CD4-positive, alpha-beta T cell treated with Interleukin-6 for 4 hours (primary cell): ENCODE measurements at places on chromosomes 5 and 9.

DNA sequence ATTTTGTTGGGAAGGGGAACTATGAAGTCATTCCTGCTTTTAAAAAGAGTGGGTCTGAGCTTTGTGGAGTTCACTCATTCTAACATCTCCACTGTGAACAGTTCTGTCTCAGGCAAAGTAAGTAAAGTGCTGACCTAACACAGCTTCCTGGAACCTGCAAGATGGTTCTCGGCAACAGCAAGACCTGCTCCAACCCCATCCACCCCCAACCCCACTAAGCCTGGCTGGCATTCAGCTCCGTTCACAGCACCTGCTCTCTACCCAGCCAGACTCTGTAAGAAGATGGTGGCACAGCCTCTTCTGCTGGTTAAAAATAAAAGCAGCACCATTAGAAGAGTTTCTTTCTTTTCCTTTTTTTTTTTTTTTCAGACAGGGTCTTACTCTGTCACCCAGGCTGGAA, 42.0 kb downstream of the EPB41L4B start:
- no peak for DNase-seq

DNA sequence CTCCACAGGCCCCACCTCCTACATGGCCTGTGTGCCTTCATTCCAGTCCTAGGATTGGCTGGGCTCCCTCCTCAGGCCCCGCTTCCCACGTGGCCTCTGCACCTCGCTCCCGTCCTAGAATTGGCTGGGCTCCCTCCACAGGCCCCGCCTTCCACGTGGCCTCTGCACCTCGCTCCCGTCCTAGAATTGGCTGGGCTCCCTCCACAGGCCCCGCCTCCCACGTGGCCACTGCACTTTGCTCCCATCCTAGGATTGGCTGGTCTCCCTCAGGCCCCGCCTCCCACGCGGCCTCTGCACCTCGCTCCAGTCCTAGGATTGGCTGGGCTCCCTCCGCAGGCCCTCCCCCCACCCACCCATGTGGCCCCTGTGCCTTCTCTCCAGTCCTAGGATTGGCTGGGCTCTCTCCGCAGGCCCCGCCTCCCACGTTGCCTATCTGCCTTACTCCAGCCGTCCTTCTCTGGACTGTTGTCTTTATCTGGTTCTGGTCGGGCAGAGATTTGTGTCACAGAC, 45.3 kb upstream of the CACNA1B start:
- DNase-seq = no peak

DNA sequence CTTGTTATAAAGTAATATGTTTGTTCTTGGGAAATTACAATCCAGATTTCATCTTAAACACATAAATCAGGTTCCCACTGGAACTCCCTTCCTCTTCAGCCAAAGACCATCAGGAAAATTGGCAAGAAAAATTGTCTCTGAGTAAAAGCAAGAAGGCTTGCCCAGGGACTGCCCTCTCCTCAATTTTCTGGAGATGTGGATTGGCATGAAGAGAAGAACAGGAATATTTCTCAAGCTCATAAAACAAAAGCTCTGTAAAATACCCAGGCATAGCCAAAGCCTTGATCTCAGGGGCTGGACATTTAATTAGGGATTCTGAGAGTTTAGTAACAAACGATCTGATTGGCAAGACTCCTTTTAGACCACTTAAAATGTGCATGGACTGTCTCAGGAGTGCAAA, 223.4 kb downstream of the ZNF608 start:
- no peak for DNase-seq

- DNase-seq = no peak
Observed at GRCh38 chr5:123721675-123722276, 209.8 kb downstream of the CSNK1G3 start.

DNA sequence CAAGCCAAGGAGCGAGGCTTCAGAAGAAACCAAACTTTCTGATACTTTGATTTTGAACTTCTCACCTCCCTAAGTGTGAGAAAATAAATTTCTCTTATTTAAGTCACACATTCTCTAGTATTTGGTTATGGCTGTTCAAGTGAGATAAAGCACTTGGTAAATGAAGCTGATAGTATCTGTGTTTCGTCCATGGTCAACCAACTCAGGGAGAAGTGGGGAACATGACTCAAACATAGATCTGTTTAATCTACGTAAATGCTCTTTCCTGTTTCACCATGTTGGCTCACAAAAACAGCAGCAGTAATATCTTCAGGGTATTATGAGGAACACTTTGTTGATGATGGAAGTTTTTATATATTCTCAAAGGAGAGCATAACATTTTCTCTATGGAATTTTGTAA, 2167.2 kb upstream of the C9orf72 start:
- DNase-seq = no peak

GRCh38 chr5:62719061-62719720, 140.6 kb downstream of the LRRC70 start:
- DNase-seq = no peak

GRCh38 chr5:7871653-7872052, 2.7 kb downstream of the MTRR start:
- no peak for DNase-seq

- DNase-seq = no peak
Observed at GRCh38 chr5:179613460-179614071, 9.9 kb downstream of the HNRNPH1 start.

GRCh38 chr9:98944057-98944733, 488 bp downstream of the COL15A1 start:
- no peak for DNase-seq

- no peak for DNase-seq
Observed at GRCh38 chr9:21806644-21807043, 4.2 kb downstream of the MTAP start.

GRCh38 chr5:56656846-56657726, 158.3 kb upstream of the MAP3K1 start:
- DNase-seq = no peak

GRCh38 chr9:92146610-92147009, 31.4 kb upstream of the SPTLC1 start:
- no peak for DNase-seq

DNA sequence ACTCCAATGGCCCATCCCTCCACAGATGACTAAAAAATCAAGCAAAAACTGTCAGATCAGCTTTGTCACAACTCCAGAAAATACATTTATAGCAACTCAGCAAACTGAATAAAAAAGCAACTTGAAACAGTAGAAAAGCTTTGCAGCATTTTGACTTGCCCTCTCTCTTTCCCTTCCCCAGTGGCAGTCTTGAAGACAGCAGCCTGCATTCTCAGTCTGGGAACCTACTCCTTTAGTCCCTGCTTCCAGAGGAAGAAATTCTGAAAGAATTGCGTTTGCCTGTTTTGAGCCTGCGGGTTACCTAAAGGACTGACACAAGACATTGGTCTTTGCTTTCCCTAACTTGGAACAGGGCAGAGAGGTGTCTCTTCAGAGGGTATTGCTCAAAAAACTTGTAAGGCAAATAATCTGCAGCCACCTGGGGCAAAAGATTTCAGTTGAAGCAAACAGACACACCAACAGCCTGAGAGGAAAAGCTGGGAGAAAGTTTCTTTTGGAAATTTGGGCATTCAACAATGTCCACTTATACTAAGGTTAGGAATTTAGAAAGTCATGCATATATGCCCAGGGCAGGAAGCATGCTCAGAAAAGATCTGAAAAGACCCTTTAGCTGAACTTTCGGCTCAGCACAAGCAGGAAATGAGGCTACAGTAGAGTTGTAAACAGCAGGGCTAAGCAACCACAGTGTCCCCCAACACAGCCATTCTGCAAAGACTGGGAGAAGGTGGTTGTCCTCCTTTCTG, 15.2 kb upstream of the SLC35D2 start:
- peak; percentile 42 for DNase-seq

- no peak for DNase-seq
Observed at GRCh38 chr5:180370861-180371641, 17.9 kb upstream of the GFPT2 start.

- DNase-seq = no peak
Observed at GRCh38 chr5:136799806-136800372, 434.5 kb upstream of the TRPC7 start.

DNA sequence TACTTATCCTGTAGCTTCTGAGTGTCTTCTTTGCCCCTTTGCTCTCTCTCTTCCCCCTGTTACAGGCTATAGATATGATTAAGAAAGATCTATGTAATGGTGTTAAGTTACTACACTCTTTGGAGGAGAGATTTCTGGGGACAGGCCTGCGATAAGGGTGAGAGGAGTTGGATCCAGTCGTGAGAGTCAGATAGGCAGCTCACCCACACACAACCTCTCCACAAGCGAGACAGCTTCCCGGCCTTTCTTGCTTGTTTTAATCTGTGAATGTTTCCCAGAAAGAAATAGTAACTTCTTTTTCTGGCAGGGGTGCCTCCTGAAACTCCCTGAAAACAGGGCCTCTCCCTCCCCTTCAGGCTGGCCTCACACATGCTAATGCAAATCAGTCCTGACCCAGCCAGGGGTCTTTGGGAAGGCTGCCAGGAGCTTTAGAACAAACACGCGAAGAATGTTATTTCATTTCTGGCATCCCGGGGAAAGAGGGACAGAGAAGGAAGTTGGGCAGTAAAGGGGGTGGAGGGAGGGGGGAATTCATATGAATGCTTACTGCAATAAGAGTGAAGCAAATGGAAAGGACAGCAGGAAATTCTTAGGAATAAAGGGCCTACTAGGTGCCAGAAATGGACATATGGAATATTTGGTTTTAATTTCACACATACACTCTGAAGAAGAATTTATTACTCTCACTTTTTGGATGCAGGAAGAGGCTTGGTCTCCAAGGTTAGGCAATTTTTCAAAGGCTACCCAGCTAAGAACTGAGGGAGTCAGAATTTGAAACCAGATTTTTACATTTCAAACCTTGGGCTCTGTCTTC, 215.8 kb upstream of the TRIM32 start:
- no peak for DNase-seq

- DNase-seq = no peak
Observed at GRCh38 chr9:109168170-109168569, 1.1 kb upstream of the FRRS1L start.

GRCh38 chr5:144017631-144018030, 152.8 kb downstream of the YIPF5 start:
- DNase-seq = no peak

GRCh38 chr5:56862909-56863308, 46.5 kb upstream of the SETD9 start:
- no peak for DNase-seq

DNA sequence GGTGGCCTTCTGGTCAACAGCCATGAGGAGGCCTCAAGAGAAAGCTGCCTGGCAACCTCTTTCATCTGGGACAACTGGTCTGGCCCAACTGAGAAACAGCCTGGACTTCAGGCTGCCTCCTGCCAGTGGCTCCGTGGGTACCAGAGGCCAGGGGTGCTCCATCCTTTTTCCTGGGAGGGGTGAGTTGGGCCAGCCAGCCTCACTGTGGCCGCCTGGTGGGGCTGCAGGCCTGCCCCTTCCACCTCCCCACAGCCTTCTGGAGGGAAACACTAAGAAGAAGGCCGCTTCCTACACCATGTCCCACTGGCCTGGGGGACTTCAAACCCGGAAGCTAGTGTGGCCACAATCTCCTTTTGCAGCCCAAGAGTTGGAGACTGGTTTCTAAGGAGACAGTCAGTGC, 13.8 kb upstream of the NKD2 start:
- DNase-seq = no peak

- no peak for DNase-seq
Observed at GRCh38 chr5:22354956-22355355, 498.2 kb downstream of the CDH12 start.

GRCh38 chr9:121259935-121260334, 8.0 kb upstream of the GSN start:
- DNase-seq = no peak

DNA sequence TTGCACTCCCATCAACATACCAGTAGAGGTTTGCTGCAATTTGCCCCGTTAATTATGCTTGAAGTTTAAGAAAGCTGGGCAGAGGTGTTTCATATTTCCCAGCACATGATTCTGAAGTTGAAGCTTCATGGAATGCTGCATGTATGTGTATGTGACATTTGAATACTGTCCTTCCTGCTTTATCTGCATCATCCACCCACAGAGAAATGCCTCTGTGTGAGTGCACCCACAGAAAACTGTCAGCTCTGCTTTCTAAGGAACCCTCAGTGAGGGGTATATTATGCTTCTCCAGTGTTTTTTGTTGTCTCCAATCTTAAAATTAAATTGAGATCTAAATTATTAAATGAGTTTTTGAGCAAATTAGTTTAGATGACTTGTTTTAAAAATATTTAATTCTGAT, 358.1 kb upstream of the PIK3R1 start:
- no peak for DNase-seq

- no peak for DNase-seq
Observed at GRCh38 chr5:170640731-170641588, 137.1 kb downstream of the KCNIP1 start.

GRCh38 chr9:122367065-122367464, 3.8 kb upstream of the PTGS1 start:
- no peak for DNase-seq

DNA sequence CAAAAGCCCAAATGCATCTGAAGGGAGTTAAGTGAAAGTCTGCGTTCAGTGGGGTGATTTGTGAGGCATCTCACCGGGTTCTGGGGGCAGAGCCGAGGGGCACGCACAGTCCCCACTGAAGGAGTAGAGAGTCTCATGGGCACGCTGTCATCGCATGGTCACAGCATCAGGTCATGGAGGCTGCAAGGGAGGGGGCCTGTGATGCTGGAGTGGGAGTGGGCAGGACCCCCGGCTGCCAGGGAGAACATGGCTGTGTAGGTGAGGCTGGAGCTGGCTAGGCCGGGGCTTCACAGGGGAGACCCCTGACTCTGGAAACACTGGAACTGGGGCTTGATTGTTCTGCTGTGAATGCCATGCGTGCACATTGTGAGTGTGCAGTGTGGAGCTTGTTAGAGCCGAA, 360.5 kb downstream of the IRX2 start:
- no peak for DNase-seq

DNA sequence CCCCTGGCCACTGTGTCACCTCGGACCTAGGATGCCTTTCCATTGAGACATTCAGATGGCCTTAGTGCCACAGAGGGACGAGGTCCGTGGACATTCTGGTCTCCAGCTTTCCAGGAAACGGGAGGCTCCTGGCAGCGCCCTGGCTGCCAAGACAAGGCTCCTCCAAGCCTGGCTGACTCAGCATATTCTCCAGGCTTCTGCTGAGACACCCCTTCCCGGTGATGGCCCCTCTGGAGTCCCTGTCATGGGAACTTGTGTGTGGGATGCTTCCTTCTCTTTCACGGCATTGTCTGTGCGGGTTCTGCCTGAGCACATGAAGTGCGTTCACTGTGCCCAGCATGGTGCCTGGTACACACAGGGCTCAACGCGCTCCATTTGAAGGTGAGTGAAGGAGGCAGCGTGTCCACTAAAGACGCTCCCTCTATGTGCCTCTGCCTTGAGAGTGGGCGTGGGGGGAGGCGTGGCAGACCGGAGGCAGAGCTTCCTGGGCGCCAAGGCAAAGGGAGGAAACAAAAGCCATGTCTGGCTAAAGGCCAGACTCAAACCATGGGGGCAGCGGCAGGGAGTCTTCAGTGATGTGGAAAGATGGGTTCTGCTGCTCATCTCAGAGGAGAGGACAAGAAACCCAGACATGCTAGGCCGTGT, 46.4 kb upstream of the PRRC2B start:
- DNase-seq = no peak

DNA sequence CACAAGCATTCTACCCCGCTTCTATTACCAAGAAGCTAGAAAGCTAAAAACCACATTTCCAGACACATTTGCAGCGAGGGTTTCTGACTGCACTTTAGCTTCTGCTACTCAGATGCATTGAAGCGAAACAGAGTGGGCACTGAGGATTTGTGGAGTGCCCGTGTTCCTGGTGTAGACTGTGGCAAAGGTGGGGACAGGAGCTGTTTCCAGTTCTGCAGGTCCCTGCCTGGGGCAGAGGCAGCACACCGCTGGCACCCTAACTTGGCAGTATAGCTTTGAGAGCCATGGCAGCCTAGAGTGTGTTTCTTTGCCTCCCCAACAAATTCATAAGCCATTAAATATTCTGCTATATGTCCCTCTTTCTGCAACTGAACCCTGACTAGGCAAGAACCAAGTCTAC, 108.6 kb upstream of the SPOCK1 start:
- DNase-seq = no peak
